ENCODE measurements at places on chromosomes 11 and 22.
A peak's percentile ranks its signal among the peaks of the same experiment; 100 is the strongest.

- no peak for DNase-seq
Measured at GRCh38 chr11:108912581-108912980, 247.7 kb downstream of the DDX10 start.

- DNase-seq: no peak
Measured at GRCh38 chr11:31871310-31872075, 60.4 kb upstream of the PAX6 start.

- DNase-seq: no peak
Measured at GRCh38 chr11:103047837-103048236, 44.1 kb downstream of the DCUN1D5 start.

- DNase-seq: no peak
Measured at GRCh38 chr11:115981814-115982471, 477.7 kb upstream of the CADM1 start.

DNA sequence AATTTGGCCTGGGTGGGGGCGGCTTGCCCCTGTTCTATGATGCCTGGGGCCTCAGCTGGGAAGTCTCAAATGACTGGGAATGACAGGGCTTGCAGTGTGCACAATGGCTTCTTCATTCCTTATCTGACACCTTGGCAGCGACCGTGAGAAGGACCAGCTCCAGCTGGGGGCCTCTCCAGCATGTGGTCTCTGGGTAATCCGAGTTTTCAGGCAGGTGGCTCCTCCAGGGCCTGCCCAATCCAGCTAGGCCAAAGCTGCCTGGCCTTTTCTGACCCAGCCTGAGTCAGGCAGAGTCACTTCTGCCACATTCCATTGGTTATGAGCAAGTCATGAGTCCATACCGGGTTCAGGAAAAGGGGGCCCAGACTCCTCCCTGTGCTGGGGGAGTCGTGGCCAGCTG is 646.0 kb downstream of the OPCML start:
- DNase-seq: peak; percentile 77

DNA sequence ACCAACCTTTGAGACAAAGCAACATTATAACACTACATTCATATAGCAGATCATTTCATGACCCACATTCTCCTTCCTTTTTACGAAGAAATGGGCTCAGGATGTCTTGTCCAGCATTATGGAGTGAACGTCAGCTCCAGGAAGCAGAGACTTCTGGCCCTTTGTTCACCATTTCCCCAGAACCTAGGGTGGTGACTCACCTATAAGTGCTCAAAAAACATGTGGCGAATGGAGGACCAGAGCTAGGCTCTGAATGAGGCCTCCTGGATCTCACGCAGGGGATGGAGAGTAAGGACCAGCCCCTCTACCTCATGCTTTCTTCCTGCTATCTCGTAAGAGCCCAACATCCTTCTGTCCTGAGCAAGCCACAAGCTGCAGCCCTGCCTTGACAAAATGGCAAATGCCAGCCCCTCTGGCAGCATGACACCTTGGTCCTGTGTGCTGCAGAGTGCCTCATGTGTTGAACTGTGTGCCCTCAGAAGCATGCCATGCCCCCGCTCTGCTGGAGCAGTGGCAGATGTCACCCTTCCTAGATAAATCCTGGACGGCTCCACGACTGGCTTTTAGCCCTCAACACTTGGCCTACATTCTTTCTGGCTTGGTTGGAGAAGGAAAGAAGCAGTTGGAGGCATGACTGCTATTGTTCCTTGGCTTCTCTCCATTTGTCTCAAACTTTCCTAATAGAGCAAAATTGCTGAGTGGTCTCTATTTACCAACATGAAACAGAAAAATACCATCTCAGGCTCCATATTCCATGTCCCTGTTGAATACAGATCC is 6.5 kb upstream of the ST3GAL4 start:
- DNase-seq: peak; percentile 50

DNA sequence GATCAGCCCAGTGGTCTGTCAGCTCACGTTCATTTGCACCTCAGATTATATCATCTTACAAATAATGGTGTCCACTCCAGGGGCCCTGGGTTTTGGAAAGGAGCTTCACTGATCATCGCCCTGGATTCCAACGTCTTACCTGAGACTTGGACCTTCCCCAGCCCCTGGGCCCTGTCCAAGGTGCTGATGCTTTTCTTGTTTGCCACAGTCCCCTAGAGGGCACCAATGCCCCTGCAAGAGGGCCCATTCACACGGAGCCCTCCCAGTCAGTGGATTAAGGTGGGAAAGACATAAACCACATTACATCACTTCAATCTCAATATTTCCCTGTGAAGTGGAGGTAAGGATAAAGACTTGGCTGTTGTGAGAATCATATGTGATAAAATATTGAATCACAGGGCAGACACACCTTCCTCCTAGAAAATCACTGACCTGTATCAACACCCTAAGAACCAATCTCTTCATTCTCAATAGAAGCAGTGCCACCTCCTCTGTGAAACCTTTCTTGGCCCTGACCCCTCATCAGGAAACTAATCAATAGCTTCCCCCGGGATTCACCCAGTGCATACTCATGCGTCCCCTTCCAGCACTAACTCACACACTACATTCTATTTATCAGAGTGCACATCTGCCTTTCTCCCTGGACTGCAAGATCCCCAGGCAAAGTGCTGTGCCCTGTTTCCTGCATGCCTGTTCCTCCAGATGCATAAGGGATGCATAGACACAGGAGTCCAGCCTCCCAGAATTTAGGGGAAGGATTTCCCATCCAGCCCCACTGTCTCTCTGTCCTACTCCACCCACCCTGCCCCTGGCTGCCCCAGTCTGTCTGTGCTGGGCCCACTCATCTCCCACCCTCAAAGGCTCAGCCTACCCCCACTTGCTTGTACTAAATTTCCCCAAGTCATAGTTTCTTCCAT is 167.0 kb downstream of the BUD13 start:
- peak; percentile 17 for DNase-seq

DNA sequence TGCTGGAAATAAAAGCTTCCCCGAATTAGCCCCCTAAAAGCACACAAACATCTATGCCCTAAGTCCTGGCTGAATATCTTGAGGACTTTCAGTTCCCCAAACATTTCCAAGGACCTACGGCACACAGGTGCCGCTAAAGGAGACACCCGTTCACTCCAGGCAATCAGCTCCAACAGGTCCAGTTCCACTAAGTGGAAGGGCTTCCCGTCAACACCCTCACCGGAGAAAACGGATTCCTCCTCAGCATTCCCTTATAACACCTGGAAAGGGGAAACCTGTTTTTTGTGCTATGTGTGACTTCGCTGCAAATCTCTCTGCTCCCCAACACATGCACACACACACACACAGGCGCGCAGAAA is 3.9 kb downstream of the TENM4 start:
- DNase-seq: no peak
